ENCODE measurements at places on chromosomes 6 and 20.

DNA sequence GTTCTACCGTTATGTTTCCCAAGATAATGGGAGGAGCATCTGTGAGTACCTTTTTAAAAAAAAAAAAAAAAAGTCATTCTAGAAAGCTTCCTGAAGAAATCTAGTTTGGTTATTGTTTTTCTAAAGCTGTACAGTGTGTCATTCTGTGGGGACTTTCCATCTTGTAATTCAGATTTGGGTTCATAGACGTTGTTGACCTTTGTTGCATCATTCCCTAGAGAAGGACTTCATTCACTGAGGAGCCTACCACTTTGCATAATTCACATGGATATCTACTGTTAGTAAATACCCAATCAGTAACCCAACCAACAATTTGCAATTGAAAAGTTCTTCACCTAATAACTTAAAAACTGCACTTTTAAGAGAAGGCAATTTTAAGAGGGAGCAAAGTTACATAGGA, 60.1 kb downstream of the RPP40 start:
- peak; percentile 86 for DNase-seq

- DNase-seq, result no peak
These were observed 2.2 kb downstream of the CENPB start for GRCh38 chr20:3784216-3784853.

DNA sequence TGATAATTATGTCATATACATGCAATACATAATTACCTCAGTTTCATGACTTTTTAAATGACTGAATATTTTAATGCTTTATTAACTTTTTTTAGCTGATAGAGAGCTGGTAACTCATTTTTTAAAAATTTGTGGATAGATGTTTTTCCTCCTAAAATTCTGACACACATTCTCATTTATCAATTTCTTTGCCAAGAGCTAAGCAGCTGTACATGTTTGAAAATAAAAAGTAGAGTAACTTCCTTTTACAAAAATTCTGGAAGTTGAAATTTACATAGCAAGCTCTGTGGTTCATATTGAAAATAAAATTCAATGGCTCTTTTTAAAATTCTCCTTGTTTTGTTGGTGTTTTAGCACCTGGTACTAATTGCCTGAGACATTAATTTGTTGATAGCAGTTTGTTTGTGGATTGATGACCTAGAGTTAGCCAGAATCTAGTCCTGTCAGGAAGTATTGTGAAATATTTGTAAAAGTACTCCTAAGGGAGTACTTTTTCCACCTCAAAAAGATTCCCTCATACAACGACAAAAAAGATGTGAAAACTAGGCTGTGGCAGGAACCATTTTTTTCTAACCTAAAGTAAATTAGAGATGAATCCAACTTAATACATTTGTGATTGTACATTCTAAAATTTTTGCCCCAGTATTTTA, 621.8 kb downstream of the BCKDHB start:
- DNase-seq, result no peak

DNA sequence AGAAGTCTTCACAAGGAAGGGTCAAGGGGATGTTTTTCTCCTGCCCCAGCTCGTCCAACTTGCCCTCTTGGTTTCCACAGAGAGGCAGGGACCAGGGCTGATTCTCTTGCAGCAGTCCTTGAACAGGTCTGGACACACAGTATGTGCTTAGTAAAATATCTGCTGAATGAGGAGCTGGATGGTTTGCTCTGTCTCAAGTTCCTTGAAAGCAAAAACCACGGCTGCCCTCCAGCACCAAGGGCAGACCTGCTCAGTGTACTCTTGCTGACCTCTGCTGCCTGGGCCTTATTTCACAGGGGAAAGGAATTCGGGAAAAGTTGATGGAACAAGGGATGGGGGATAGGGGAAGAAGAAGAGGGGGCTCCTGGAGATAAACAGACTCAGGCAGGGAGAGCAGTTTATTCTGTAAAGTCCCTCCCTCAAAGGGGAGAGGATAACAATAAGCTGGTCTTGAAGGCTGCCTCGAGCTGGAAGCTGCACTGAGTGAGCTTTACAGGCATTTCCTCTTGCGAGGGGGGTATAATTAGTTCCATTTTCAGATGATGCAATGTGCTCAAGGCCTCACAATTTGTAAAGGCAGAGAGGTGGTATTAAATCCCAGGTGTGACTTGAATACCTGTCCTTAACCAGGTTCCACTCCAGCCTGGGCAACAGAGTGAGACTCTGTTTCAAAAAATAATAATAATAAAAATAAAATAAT, 10.3 kb downstream of the KCNK5 start:
- DNase-seq, result no peak

DNA sequence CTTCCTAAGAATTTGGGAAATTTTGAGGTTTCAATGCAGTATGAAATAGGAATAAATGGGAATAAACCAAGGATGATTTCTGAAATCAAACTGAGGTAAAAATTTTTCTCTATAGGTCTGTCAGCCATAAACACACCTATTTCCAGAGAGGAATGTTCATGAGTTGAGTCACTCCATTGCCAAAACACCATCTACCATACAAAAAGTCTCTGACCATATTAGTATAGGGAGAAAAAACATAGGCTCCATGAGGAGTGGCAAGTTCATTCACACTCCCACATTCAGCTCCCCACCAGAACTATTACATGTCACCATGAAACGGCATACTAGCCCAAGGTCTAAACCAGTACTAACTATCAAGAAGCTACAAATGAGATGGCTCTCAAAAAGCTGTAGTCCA, 9.6 kb downstream of the ZNF318 start:
- no peak for DNase-seq

DNA sequence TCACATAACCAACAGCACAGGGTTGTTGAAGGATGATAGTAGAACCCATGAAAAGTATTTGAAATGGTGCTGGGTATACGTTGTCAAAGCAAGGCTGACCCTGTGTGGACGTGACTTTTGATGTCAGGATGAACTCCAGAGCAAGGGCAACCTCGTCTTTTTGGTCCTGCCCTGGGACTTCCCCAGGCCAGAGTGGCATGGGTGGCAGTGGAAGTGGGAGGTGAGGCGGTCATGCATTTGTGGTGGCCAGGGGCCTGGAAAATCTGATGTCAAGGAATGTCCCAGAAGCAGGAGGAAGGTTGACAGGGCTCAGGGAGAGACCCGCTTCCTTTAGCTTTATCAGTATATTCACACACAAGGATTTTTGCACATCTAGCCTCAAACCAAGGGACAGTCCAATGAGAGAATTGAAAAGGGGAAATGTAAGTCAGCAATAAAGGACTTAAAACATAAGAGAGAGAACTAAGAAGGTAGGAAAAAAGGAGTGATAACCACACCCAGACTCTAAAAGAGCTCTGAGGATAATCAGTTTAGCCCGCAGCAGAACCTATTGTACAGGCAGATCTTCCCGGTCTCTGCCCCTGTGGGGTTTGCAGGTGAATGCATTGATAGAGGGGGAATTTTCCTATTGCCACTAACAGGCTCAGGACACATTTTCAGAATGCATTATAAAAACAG, 98.8 kb upstream of the HDGFL1 start:
- no peak for DNase-seq

DNA sequence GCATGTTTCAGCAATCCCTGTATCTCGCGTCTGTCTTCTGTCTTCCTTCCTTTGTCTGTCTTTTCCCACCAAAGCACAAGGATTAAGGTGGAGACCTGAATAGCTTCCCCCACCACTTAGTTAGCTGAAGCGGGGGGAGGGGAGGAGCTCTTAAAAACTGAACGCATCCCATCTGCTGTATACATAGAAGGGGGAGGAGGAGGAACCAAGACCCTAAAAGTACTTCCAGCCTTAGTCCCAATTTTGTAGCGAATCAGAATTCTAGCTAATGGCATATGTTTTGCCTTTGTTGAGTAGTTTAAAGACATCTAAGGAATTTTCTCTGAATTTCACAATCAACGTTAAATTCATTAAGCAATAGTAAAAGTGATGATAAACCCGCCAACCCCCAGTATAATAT, 47.9 kb downstream of the GNAS start:
- no peak for DNase-seq

- peak; percentile 85 for DNase-seq
These were observed 57.3 kb downstream of the LINC00237 start for GRCh38 chr20:21048841-21049273.

GRCh38 chr6:89834884-89835792, 5.5 kb downstream of the CASP8AP2 start:
- no peak for DNase-seq

- DNase-seq, result peak; percentile 91
These were observed 29.0 kb downstream of the HNF4A start for GRCh38 chr20:44384423-44385027.

GRCh38 chr6:43698584-43699349, 11.2 kb upstream of the MRPS18A start:
- DNase-seq, result no peak

GRCh38 chr6:148864941-148865340, 118.1 kb downstream of the UST start:
- DNase-seq, result no peak

GRCh38 chr20:49303065-49303552, 25.3 kb upstream of the ZNFX1 start:
- DNase-seq, result no peak

DNA sequence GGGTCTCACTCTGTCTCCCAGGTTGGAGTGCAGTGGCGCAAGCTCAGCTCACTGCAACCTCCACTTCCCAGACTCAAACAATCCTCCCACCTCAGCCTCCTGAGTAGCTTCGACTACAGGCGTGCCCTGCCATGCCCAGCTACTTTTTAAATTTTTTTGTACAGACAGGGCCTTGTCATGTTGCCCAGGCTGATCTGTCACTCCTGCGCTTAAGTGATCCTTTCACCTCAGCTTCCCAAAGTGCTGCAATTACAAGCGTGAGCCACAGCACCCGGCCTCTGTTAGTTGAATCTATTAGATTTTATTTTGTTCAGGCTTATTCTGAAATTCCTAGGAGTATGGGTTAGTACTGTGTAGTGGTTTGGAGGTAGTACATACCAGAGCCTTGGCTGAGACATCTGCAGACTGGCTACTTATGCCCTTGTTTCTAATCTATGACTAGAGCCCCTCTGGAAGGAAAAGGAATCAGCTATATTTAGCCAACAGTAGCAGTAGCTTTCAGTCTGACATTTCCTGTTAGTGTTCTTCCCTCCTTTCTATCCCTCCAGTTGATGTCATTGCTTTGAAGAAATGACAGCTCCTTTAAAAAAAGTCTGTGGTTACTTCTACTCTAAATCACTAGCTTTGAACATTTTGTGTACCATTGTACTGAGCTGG, 74.4 kb downstream of the ITCH start:
- no peak for DNase-seq

DNA sequence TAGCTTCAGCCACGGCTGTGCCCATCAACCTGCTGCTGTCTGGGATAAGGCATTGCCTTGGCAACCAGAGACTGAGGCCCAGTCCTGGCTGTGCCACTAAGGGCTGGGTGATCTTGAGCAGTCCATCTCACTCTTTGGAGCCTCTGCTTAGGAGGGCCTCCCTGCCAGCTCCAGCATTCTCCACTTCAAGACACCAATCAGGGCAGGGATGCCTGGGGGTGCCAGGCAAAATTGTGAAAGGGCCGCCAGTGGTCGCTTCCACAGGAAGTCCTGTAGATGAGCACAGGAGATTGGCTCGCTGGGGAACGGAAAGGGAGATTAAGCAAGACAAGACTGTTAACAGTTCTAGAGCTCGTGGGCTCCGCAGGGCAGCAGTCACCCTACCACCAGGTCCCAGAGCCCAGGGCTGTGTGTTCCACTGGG, at the start of gene RAB44:
Gene RAB44 (plus strand): TSS at position 346 of the 423 bp plus-strand sequence. CDS start 6,410 bp downstream, outside the sequence.
- no peak for DNase-seq

- no peak for DNase-seq
These were observed 15.5 kb downstream of the RIPOR3 start for GRCh38 chr20:50675671-50676376.

- DNase-seq, result no peak
These were observed 37.6 kb upstream of the BLCAP start for GRCh38 chr20:37565134-37565811.

DNA sequence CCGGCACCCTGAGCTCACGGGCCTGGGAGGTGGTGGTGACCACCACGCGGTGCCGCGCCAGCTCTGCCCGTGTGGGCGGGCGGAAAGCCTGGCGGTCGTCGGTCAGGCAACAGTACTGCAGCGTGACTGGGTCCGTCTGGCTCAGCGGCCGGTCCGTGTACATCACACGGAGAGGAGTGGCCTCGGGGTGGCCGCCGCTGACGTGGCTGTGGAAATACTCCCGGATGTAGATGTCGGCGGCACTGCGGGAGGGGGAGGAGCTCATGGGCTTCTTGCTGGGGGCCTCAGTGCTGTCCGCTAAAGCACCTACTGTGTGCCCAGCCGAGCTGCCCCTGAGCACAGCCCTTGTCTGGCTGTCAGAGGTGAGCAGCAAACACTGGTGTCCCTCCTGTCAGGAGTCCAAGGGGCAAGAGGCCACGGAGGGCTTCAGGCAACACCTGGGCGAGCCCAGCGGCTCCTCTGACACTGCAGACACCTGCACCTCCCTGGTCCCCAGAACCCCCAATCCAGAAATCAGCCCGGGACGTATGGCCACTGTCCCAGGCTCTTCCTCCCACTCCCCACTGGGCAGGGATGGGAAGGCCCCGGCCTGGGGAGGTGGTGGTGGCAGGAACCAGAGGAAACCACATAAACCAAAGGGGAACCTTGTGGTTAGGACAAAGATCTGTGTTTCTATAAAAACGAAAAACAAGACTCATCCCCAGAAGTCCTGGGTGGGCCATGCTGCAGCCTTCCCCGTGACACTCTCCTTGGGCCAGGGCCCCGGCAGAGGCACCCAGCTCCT, 6.5 kb downstream of the HELZ2 start:
- no peak for DNase-seq

DNA sequence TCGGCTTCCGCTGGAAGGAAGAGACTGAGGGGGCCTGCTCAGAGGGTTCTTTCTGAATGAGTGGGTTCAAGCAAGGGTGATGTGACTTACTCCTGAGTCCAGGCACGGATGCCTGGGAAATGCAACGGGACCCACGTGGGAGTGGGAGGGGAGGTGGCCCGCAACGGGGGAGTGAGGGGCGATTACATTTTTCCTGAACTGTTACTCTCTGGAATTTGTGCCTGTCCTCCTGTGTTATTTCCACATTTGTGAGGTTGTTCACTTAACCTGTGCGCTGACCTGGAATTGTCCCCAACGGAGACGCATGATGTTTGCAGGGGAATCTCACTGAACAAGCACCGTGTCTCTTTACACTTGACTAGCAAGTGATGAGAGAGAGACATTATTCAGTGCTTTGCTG, 209.4 kb downstream of the CDH4 start:
- no peak for DNase-seq

DNA sequence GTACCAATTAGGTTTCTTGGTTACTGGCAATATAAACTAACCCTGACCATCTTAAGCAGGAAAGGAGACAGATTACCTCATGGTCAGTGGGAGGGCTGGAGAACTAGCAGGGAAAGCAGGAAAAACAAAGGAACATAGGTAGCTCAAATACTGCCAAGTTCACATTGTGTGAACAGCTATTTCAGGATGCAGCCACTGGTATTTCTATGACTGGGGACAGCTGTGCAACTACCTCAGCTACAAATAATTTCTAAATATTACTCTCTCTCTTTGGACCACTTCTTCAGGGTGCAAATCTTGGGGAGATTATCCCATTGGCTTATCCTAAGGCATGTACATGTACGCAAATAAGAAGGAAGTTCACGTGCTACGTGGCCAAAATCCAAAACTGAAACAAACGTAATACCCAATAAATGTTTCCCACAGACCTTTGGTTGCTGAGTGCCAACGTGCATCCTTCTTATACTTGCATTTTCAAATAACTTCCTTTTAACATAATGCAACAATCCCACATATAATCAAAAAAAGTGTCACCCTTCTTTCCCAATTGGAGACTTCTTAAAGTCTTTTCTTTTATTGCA, 180.9 kb downstream of the PHF3 start:
- no peak for DNase-seq
